ENCODE measurements at places on chromosomes 16 and 17. TPM values are rescaled to one million over a fixed set of nuclear protein-coding genes. Genes with fewer than 3 reads are reported as not detected.

- DNase-seq: no peak
Measured at GRCh38 chr16:75565640-75566039, 539 bp upstream of the GABARAPL2 start.

DNA sequence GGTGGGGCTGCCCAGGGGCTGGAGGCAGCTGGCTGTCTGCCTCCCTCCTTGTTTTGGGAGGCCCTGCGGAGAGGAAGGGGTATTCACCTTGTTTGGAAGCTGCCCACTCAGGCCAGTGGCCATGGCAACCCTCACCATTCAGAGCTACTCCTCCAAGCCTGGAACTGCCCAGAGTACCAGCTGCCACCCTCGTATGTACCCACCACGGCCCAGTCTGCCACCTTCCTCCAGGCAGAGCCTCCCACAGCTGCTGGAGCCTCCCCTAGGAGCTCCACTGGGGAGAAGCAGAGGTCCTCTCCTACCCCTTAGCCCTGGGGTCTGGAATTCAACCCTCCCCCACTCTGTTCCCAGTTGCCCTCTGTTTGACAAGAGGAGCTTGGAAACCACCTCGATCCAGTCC, 90.7 kb downstream of the AXIN2 start:
- no peak for DNase-seq

DNA sequence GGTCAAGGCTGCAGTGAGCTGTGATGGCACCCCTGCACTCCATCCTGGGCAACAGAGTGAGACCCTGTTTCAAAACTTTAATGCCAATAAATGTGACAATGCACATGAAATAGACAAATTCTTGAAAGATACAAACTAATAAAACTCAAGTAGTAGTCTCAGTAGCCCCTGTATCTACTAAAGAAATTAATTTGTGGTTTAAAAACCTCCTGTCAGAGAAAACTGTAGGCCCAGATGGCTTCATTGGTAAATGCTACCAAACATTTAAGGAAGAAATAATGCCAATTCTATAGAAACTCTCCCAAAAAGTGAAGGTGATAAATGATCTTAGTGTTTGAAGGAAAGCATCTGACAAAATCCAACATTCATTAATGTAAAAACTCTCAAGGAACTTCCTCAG, 16.8 kb downstream of the AKTIP start:
- DNase-seq: no peak

- no peak for DNase-seq
Measured at GRCh38 chr16:86584726-86585721, 6.7 kb downstream of the FOXL1 start.

DNA sequence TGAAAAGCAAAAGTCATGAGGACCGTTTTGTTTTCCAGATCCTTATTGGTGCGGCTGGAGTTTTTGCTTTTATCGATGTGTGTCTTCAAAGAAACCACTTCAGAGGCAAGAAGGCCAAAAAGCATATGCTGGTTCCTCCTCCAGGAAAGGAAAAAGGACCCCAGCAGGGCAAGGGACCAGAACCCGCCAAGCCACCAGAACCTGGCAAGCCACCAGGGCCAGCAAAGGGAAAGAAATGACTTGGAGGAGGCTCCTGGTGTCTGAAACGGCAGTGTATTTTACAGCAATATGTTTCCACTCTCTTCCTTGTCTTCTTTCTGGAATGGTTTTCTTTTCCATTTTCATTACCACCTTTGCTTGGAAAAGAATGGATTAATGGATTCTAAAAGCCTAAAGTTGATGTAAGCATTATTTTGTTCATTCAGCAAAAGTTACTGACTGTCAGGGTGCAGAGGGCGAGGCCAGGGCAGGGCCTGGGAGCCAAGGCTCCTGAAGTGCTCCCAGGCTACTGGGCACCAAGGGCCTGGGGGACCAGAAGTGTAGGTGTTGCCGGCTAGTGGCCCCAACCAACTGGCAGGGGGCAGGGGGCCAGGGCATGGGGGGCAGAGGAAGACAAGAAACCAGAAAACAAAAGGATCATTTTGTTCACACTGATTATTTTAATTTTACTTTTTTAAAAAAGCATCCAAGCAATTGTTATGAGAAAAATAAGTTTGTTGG, 8.8 kb downstream of the CMTM2 start:
- no peak for DNase-seq

GRCh38 chr17:74433421-74434121, 1.7 kb downstream of the GPRC5C start:
- no peak for DNase-seq

DNA sequence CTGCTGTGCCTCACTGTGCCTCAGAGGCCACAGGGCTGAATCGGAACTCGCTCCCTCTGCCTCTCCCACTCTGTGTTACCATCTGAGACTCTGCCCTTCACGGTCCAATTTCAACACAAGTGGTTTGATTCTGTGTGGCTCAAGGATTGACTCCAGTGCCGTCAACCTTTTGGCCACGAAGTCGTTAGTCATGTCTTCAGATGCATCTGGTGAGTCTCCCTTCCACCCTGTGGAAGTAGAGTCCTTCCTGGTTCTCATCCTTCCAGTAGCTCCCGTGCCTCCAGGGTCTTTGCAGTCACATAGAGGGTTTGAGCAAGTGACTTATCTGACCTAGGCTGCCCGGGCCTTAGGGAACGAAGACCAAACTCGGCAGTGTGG, 51.2 kb downstream of the PGS1 start:
- DNase-seq: no peak

DNA sequence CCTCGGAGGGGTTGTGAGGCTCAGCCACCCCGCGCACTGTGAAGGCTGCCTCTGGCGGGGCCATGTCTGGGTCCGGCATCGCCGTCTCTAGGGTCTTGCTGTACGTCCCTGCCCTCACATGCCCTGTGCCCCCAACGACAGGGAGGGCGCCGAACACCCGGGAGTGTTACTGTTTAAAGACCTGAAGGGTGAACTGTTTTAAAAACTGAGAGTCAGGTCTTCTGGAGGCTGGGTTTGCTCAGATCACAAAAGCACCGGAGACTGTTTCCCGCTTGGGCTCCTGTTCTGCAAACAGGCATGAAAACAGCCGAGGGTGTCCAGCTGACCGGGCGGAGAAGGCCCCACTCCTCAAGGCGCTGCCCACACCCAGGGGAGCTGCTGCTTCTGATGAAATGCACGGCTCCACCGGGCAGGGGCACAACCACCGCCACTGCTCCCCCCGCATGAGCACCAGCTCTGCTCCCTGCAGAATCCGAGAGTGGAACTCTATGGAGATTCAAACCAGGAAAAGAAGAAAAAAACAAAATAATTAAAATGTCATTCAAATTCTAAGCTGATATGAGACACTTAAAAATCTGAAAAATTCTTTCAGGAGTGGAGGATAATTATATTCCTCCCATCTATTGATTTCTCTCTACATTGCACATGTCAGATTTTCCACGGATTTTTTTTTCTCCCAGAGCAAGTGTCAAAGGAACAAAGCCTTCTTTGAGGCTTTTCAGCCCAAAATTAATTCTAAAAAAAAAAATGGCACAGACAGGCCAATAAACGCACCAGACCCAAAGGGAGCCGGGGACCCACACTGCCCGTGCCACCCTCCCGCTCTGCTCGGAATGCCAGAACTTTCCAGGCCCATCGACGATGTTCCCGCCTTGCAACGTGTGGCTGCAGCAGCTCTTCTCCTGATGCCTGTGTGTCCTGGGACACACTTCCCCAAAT, 74.3 kb downstream of the LMF1 start:
- DNase-seq: no peak

- no peak for DNase-seq
Measured at GRCh38 chr17:63519116-63519881, 3.9 kb upstream of the KCNH6 start.

DNA sequence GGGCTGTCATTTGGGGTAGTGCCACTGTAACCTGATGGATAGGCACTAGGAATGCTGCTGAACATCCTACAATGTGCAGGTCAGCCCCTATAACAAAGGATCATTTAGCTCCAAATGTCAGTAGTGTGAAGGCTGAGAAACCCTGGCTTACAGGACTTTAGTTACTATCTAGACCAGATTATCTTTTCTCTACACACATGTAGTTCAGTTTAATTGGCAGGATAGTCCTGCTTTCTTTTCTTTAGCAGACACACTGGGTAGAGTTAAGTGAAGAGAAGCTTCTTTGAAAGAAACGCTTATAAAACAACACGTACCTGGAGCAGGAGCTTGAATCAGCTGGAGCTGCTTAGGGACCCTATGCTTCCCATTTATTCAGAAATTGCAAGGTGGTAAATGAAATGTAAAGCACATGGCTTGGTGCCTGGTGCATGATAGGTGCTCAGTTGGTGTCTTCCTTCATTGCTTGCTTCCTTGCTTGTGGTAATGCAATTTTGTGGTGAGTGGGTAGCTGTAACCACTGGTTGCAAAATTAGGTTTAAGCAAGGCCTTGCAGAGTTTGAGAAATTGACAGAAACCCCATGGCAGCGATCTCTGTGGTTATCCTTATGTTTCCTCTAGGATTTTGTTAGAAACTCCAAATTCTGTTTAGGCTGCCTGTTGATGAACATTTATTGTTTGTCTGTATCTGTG, 9.4 kb downstream of the METTL9 start:
- DNase-seq: no peak

- DNase-seq: no peak
Measured at GRCh38 chr17:68656666-68657065, 55.5 kb upstream of the FAM20A start.

GRCh38 chr16:87206646-87207451, 110.3 kb downstream of the C16orf95 start:
- DNase-seq: no peak

DNA sequence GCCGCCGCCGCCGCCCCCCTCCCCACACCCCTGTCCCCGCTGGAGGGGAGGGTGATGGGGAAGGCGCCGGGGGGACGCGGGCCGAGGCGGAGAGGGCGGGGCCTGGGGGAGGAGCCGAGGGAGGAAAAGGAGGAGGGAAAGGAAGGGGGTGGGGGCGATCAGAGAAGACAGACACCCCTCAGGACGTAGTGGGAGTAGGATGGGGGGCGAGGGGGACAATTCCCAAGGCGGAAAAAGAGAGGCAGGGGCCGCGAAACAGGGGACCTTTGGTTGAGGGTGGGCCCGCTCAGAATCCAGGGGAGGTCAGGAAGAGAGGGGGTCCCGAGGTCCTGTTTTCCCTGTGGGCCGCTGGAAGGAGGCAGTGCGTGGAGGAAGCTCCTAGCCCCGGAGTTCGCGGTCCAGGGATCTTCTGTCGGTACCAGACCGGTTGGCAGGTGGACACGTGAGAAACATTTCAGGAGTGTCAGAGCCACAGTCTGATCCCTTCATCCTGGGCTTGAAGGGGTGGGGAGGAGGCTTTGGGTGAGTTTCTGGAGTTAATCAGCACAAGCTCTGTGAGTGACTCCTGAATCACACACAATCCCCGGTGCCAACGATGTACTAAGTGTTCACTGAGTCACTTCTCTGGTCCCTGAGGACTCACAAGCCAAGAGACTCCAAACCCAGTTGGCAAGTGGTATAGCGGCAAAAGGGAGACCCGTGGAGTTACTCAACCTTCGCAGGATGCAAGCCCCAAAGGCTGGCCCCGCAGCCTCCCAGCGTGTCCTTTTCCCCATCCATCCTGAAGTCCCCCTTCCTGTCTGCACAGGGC, at the start of gene XYLT1:
XYLT1 (minus strand) TSS at position 53 of the 811 bp plus-strand sequence. CDS start 164 bp downstream, outside the sequence.
- DNase-seq: peak; percentile 55

The GRB7 gene
- 69.2 TPM for total RNA-seq

The TSR1 gene
- total RNA-seq: 43.0 TPM

The ZG16 gene
- not detected for total RNA-seq

The MEOX1 gene
- total RNA-seq: 10.5 TPM

The TP53TG3C gene
- not detected for total RNA-seq

All from breast epithelium (tissue), 4 donors.